ENCODE measurements at places on chromosomes 13 and 19.
A peak's percentile ranks its signal among the peaks of the same experiment; 100 is the strongest.

GRCh38 chr13:97559981-97560380, 126.0 kb downstream of the RAP2A start:
- DNase-seq = no peak

DNA sequence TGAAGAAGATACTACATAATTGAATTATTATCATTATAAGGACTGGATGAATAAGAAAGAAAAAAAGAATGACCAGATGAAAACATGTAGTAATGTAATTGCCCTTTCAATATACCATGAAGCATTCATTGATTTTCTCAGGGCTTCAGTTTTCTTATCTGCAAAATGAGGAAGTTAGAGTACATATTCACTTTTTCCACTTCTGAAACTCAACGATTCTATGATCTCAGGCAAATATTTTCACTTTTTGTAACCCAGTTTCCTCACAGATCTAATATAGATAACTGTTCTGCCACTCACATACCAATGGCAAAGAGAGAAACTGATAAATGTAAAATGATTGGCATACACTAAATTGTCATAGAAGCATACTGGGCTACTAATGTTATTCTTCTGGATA, 856.6 kb upstream of the KLHL1 start:
- DNase-seq = no peak

GRCh38 chr19:48755084-48755641, at the start of gene FGF21:
FGF21 (plus strand) TSS chr19:48755524; CDS start chr19:48756237, 713 bp downstream.
- DNase-seq = no peak

- no peak for DNase-seq
Observed at GRCh38 chr13:108834193-108834592, 204.8 kb downstream of the MYO16 start.

DNA sequence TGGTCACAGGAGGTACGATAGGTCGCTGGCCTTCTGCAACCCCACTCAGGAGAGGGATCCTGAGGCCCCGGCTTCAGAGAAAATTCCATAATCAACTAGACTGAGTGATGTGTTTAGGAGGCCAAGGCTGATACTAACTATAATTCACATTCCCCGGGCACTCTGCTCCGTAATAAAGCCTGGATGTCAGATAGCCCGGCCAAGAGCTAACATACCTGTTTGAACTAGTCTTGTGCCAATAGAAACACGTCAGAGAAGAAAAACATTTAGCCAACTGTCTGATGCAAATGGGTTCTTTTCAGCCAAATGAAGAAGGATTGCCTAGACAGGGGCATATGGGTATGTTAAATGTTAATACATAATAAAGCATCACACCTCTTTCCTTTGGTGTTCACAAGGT, 204.2 kb downstream of the TSHZ3 start:
- DNase-seq = no peak

DNA sequence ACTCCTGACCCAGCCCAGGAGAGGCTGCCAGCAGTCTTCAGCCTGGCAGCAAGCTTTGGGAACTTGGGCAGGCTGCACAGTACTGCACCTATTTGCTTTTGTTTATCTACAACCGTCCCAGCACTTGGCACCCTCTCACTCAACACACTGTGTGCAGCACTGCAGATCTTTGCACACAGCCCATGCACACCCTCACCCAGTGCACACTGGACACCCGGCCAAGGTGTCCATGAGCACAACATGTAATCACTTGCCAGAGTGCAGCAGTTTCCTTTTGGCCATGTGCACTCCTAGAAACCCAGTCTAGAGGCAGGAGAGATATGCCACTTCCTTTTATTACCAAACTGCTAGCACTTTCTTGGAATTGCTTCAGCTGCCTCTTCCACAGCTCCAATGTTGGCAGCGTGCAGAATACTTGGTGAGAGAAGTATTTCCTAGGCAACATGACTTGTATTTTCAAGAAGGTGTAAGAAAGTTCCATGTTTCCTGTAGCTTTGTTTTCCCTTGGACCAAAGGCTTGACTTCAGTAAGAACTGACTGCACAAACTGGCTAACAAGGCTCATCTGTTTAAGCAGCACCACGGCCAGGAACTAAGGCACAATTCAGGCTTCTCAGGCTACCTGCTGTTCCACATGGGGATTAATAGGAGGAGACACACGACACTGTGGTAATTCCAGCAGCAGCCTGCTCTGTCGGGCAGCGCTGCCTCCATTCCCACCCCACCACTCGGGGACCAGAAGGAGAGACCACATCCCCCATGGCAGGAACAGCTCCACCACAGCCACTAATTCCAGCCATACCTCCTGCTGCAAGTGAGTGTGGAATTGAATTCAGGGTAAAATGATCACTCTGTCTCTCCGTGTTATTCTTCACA, 15.3 kb downstream of the ATP7B start:
- DNase-seq = no peak

- no peak for DNase-seq
Observed at GRCh38 chr13:31951215-31951678, 80.3 kb upstream of the FRY start.

DNA sequence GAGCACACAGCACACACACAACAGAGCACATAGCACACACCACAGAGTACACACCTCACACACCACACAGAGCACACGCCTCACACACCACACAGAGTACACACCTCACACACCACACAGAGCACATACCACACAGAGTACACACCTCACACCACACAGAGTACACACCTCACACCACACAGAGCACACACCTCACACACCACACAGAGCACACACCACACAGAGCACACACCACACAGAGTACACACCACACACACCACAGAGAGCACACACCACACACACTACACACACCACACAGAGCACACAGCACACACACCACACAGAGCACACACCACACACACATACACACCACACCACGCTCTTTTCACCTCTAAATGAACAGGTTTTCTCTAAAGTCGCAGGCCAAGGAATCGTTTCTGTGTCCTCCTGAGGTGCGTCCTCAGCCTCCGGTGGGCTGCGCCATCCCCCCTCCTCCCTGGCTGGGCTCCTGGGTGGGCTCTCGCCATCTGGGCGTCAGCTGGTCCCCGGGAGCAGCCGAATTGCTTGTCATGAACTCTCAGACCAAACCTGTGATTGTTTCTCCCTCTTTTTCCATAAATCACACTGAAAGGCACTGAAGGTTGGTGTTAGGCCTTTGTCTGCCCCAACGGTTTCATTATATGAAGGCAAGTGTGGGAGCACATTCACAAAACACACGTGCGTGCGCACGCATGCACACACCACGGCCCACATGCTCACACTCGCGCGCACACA, 37.4 kb downstream of the TMEM255B start:
- DNase-seq = no peak

DNA sequence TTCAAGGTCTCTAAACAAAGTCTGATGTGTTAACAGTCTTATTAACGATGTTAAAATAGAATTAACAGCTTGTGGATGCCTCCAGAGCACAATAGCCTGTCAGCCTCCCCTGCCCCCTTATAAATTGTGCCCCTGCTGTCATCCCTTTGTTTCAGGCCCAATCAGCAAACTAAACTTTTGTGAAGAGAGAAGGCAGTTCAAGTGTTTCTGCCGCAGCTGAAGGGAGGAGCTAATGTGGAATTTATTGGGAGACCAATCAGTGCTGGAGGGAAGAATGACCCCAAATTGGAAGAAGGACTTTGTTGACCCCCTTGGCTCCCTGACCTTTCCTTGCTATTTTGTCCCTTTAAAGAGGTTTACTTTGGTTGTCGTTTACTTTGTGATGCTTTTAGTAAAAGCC, 160.5 kb downstream of the TM9SF2 start:
- no peak for DNase-seq

DNA sequence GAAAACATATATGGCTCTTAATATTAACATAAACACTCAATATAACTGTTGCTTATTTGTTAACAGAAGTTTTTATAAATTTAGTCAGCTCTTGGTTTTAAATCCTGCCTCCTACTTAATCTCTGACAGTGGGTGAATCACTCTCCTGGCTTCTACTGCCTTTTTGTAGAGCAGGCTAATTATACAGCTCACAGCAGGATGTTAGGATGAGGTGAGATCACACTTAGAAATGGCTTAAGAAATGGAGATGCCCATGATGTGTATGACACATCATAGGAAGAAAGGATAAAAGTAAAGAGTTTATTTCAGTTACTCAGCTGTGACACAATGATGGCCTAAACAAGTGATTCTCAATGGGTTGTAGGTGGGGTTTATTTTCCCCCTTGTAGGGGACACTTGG, 345.6 kb downstream of the SPRY2 start:
- no peak for DNase-seq

- DNase-seq = no peak
Observed at GRCh38 chr13:72823081-72823480, 41.1 kb downstream of the PIBF1 start.

DNA sequence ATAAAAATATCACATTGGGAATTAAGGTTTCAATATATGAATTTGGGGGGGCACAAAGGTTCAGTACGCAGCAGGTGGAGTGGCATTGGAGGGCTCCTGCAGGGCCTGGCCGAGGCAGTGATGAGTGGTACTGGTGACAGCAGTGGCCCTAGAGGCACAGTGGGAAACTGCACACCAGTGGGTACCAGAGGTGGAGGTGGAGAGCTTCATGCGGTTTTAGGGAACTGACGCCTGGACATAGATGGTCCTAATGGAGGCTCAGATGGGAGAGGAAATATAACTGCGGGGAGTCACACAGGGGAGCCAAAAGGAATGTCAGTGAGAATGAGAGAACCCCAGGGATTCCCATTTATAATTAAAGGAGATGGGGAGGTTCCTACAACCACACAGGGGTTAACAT, 156.2 kb downstream of the COG6 start:
- DNase-seq = no peak

DNA sequence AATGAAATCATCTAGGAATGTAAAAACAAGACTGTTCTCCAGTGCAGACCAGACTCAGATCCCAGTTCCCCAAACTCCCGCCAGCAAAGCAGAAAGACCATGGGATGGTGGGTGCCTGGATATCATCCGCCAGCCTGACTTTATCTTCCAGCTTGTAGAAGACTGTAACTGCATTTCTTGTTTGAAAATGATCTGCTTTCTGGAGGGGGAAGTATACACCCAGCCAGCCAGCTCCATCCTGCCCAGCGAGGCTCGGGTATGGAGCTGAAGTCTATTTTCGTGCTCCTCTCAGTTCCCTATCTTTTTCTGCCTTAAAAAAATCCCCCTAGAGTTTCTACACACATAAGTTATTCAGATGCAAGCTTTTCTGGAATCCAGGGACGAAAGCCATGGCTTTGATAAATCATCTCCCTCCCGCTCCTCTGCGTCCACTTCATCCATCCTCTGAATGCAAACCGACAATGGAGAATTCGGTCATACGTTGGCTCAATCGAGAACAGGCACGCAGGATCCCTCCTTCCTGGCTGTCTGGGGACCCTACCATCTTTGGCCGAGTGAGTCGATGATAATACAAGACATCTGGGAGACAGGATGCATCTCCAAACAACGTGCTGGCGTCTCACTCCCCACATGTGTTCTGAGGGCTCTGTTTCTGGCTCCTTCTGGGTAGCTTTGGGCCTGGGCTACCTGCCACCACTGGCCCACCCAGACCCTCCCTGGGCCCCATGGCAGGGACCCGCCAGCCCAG, 31.2 kb downstream of the CEBPG start:
- DNase-seq = no peak

DNA sequence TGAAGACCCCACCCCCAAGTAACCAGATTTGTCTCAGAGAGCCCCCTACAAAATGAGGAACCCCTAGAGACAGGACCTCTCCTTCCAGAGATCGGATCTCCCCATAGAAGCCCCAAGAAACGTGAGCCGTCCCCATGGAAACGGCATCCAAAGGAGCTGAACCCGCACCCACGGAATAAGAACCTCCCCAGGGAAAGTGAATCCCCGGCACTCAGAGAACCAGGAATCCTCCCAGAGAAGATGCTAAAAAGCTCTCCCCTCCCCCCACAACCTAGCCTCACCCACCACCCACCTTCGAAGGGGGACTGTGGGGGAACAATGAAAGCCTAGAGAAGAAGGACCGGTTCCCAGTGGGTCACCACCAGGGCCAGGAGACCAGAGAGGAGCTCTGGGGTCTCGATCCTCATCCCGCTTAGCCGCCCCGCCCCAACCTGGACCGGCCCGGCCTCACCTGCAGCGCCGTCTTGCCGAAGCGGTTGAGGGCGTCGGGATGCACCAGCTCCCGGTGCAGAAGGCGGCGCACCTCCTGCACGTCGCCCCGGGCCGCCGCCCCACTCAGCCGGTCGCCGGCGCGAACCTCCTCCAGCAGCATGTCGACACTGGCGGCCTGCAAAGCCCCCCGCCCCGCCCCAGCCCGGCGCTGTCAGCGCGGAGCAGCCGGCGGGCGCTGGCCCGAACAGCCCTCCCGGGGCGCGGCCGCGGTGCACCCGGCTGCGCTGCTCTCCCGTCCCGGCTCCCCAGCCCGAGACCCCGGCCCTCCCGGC, 535 bp downstream of the CDKN2D start:
- no peak for DNase-seq

- DNase-seq = no peak
Observed at GRCh38 chr13:99982036-99982730, 599 bp downstream of the ZIC2 start.

- DNase-seq = no peak
Observed at GRCh38 chr13:42684226-42684625, 97.2 kb upstream of the FAM216B start.

DNA sequence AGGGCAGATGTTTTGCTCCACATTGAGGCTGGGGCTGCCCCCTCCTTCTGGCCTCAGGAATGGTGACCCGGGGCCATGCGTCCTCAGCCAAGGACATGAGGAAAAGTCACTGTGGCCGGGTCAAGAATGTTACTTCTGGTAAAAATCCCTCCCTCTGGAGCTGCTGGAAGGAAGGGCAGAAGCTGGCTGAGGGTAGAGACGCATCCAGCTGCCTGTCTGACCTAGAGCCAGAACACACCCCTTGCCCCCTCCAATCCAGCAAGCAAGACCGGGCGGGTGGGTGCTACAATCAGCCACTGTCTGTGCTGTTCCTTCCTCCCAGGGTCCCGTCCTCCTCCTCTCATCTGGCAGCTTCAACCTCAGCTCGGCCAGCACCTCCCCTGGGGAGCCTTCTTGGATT, 59.0 kb downstream of the PTPRS start:
- peak; percentile 19 for DNase-seq

- no peak for DNase-seq
Observed at GRCh38 chr13:106488076-106488475, 47.4 kb downstream of the EFNB2 start.

- DNase-seq = no peak
Observed at GRCh38 chr13:40394304-40394985, 272.0 kb downstream of the FOXO1 start.
